ENCODE measurements at places on chromosomes 3 and 15.

- DNase-seq: no peak
Observed at GRCh38 chr3:46607603-46608028, 4.7 kb upstream of the FAM240A start.

- DNase-seq: no peak
Observed at GRCh38 chr15:66760968-66761725, 59.1 kb downstream of the SMAD6 start.

DNA sequence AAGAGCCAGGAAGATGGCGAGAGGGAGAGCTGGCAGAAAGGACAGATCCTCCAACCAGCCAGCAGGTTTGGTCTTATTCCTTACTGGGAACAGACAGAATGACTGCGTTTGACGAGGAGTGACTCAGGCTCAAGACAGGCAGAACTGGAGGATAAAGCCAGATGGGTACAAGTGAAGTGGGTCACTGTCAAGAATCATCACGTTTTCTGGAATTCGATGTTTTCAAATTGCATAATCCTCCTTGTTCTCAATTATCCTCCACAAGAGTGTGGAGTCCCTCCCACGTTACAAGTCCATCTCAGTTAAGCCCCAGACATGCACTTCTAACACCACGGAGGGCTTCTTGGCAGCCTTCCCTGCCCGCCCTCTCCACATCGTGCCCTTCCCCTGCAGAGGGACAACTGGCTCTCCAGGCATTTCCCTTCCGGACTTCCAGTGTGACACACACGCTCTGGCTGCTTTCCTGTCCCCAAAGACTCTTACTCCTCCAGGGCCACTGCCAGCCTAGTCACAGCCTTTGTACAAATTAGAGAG lies 183.1 kb downstream of the CHST2 start:
- DNase-seq: peak; percentile 13

- DNase-seq: no peak
Observed at GRCh38 chr15:51323749-51324148, 14.6 kb downstream of the CYP19A1 start.

DNA sequence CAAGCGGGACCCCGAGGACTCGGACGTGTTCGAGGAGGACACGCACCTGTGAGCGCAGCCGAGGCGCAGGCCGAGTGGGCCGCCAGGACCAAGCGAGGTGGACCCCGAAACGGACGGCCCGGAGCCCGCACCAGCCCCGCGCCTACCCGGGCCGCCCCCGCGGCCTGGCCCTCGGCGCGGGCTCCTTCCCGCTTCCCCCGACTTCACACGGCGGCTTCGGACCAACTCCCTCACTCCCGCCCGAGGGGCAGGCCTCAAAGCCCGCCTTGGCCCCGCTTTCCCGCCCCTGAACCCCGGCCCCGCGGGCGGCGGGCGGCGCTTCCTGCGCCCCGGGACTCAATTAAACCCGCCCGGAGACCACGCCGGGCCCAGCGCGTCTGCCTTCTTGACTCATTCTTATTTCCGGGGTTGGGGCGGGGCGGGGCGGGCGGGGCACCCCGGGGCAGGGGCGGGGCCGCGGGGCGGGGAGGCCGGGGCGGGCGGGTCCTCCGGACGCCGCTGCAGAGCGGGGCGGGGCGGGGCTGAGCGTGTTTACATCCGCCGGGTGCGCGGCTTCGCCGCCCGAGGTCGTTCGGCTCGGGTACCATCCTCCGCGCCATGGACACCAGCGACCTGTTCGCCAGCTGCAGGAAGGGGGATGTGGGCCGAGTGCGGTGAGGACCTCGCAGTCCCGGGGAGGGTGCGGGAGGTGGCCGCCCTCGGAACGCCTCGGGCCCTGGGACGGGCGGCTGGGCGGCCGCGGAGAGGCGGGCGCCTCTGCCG lies at the start of gene ABTB1:
Gene ABTB1 (plus strand): TSS at position 524 of the 762 bp plus-strand sequence. CDS start 74 bp downstream, at position 598.
- peak; percentile 47 for DNase-seq

DNA sequence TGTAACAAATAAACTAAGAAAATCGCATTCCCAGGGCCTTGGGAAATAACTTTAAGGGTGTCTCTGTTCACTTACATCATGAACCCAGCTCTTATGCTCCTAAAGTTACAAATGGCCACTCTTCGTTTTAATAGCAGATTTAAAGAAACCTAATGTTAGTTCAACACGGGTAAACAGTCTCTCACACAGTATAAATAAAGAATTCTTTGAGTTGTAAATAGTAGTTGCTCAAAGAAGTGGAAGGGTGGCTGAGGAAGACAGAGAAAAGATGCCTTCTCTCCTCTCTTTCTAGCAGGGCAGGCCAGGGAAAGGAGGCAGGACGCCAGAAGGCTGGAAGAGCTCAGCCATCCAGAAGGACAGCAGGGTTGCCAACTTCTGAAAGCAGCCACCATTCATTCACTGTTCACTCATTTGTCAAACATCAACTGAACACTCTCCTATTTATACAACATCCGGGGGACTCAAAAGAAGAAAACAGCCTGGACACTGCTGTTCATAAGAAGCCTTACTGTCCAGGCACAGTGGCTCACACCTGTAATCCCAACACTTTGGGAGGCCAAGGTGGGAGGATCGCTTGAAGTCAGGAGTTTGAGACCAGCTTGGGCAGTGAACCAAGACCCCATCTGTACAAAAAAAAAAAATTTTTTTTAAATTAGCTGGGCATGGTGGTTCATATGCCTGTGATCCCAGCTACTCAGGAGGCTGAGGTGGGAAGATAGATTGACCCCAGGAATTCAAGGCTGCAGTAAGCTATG lies 47.3 kb downstream of the WWTR1 start:
- DNase-seq: no peak

DNA sequence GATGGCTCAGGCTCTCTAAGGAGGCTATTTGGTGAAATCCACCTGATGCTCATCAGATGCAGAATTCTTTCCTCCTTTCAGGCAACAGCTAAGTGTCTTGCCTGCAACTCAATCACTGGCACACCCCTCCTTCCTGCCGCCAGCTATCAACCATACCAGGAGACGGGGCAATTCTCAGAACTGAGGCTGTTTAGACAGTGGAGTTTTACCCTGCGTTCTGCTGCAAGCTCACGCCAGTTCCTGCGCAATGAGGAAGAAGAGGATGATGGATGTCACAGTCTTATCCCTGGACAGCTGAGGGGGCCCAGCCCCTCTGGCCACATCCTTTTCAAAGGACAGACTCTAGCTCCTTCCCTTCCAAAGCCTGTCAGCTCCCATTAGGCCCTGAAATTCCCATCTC lies 7.0 kb upstream of the MANF start:
- no peak for DNase-seq

- no peak for DNase-seq
Observed at GRCh38 chr3:71360180-71360579, 223.3 kb downstream of the FOXP1 start.

- no peak for DNase-seq
Observed at GRCh38 chr3:30293621-30294240, 312.7 kb upstream of the TGFBR2 start.

- no peak for DNase-seq
Observed at GRCh38 chr3:45573591-45573990, 21.0 kb upstream of the LIMD1 start.

GRCh38 chr3:150069154-150069527 lies 98.4 kb upstream of the PFN2 start:
- DNase-seq: no peak

DNA sequence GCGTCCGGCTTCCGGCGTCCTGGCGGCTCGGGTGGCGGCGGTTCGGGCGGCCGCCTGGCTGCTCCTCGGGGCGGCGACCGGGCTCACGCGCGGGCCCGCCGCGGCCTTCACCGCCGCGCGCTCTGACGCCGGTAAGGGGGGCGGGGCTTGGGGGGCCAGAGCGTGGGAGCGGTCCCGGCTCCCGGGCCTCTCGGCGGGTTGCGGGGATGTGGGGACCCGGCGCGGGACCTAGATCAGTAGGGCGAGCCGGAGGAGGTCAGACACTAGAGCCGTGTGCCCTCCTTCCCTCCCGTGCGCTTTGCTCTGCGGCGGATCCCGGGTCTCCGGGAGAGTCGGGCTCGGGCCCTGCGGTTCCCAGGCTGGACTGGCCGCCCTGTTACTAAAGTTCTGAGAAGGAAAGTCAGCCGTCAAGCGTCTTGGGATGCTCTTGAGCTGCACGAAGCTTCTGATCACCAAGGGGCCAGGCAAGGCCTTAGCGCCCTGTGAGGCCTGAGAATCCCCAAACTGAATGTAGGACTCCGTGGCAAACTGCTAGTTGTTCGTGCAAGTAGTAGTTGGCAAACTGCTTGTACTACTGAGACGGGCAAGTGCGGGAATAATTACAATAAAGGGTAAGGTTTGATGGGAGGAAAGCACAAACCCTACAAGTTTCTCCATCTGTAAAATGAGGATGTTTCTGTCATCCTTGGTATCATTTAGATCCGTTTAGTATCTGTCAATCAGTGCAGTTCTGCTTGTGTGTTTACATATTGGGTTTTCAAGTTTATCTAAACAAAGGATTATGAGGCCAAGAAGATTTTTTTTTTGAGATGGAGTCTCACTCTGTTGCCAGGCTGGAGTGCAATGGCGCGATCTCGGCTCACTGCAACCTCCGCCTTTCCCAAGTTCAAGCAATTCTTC lies 587 bp downstream of the PIGX start:
- DNase-seq: peak; percentile 16

- DNase-seq: no peak
Observed at GRCh38 chr15:77983091-77983707, 94.3 kb downstream of the TBC1D2B start.

GRCh38 chr3:65534805-65535204 lies 503.9 kb downstream of the MAGI1 start:
- no peak for DNase-seq

GRCh38 chr3:179715582-179715981 lies 62.7 kb downstream of the USP13 start:
- DNase-seq: no peak

DNA sequence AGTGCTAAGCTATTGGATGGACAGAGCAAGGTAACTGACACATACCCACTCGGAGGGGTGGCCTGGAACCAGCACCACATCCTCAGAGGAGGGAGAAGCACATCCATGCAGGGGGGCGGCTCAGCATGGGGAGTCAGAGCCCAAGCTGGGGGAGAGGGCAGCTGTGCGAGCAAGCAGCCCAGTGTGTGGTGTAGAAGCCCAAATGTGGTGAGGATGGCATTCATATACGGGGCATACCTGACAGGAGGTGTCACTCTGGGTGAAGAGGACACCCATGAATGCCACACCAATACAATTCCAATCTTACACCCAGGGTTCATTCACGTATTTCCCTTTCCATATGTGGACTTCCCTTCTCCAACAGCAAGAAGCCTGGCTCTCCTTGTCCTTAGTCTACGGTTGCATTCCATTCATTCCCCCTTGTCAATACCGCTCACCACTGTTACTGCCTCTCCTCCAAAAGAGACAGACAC lies 58.7 kb upstream of the ACAN start:
- no peak for DNase-seq

- DNase-seq: no peak
Observed at GRCh38 chr3:124630960-124631359, 99.3 kb upstream of the UMPS start.

- no peak for DNase-seq
Observed at GRCh38 chr3:194053136-194053535, 82.8 kb upstream of the HES1 start.

DNA sequence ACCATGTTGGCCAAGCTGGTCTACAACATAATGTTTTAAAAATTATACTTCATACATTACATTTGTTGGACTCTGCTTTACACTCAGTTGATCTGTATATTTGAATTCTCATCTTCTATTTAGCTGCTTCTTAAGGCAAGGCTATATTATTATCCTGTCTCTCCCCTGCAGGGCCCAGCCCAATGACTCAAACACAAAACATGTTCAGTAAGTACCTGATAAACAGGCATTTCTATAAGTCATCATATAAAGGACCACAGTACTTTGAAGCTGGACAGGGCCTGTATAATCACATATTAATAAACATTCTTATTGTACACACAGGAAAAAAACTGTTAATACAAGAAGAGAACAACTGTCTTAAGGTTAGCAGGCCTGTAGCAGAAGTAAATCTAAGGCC lies 36.2 kb downstream of the NGLY1 start:
- DNase-seq: no peak

- no peak for DNase-seq
Observed at GRCh38 chr3:66348704-66349103, 127.9 kb downstream of the SLC25A26 start.

DNA sequence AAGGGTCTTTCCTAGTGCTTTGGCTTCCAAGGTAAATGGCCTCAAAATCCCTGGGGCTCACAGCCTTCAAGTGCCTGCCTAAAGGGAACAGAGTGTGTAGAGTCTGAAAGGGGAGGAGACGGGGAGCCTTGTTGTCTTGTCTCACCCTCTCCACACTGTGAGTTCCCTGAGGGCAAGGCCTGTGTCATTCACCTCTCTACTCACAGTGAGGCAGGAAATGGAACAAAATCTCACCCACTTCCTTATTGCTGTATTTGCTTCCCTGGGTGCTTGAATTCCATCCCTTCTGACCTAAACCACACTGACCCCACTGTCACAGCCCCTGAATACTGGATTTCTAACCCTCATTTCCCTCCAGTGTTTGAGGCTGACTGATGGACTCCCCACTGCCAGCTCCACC lies 197.5 kb downstream of the EPHB1 start:
- DNase-seq: no peak

GRCh38 chr15:67606742-67607141 lies 64.2 kb downstream of the MAP2K5 start:
- no peak for DNase-seq

DNA sequence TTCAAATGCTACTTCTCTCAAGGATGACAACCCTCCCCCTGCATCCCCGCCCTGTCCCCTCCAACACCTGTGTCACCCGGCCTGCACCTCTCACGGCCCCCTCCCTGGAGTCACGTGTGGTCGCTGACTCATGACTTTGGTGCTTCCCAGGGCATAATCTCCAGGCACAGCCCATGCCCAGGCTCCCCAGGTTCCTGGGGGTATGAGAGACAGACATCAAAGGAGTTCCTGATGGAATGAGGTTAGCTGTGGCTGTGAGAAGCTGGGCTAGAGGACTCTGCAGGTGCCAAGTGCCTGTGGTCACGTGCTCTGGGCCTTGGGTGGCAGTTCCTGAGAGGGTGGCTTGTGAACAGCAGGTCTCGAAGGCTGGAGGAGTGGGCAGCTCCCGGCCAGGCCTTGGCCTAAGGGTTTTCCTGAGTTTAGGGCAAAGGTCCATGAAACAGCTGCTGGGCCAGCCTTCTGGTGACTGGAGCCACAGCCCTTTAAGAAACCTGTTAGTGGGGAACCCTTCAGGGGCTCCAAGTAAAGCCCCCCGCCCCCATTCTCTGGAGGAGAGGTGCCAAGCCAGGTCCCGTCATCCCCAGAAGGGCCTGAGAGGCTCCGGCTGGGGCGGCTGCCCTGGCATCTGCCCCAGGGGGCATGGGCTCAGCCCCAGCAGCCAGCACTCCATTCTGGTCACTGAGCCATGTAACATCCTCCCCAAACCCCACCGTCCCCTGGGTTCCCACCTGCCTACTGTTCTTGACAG lies 230.0 kb downstream of the XXYLT1 start:
- no peak for DNase-seq

GRCh38 chr15:33154351-33155166 lies 40.0 kb downstream of the FMN1 start:
- peak; percentile 27 for DNase-seq

DNA sequence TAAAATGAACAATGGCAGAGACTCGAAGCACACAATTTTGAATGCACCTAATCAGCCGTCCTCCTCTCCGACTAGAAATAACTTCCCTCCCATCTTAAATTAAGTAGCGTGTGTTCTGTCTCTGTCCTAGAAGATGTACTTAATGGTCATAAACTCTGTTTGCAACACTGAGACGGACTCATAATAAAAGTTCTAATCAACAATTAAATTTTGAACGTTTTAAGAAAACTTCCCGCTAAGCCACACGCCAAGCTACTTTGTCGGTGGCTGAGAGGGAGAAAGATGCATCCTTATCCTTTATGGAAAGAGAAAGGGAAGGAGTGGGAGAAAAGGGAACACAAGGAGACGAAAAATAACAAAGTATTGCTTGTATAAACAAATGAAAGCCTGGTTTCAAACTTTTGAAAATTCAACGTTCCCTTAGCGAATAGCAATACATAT lies 989 bp downstream of the GNB4 start:
- DNase-seq: no peak

GRCh38 chr3:43531835-43532234 lies 90.0 kb downstream of the ANO10 start:
- no peak for DNase-seq

Measured in GDM1 (cell line).